SHP77 (cell line): ENCODE measurements at places on chromosomes 5 and 9.

DNA sequence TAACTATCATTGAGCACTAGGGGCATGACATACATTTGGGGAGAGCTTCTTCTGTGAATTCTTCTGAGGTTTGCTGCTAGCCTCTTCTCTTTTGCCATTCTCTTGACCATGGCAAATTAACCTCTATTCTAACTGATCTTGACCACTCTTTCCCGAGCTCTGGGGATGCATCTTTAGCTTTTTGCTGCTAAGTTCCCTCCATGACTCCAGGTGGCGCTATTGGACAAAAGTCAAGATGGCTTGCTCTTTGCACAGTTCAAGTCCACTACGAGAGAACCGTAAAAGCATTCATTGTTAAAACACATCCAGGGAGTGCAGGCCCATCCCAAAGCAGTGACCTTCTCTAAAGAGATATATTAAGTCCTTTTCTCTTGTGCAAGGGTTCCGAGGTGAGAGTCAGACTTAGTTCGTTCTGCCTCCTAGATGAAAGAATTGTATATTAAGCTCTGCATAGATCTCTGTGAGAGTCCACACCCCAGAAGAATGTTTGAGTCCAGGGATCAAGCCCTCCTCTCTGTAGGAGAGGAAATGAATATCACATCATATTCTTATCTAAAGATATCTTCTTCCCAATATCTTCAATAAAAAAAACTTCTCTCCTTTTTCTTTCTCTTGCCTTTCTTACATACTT lies 1152.9 kb upstream of the CDH6 start:
- peak; percentile 93 for DNase-seq

- no peak for DNase-seq
These were observed 110.3 kb upstream of the IQGAP2 start for GRCh38 chr5:76292620-76293322.

DNA sequence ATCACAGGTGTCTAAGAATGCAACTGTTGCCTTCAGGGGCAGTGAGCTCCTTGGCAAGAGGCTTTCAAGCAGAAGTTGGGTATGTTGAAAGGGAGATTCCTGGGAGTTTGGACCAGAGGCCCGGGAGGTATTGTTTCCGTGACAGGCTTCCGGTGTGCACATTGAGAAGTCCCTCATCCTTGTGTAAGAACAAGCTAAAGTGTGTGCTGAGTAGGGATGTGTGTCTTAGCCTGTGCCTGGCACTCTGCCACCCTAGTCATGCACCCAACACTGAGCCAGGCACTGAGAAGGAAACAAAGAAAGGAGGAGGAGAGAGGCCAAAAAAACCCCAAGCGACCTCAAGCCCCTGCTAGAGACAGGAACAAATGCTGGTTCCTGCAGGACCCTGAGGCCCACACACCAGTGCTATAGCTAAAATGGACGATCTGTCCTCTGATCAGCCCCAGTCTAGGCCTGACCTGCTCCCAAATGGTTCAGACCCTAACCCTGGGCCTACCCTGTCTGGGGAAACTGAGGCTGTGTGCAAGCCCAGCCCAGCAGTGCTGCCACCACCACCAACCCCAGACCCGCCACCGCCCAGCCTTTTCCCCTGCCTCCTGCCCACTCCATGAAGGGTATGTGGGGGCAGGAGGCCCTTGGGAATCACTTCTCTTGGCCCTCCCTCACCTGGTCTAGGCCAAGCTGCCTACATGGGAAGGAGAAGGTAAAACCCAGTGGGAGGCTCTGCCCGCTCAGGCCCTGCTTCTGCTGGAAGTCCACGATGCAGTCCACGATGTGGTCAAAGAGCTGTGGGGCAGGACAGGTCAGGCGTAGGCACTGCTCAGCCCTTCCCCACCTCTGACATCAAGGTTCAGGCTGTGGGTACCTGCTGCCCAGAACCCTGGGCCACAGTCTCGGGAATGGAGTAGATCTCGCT lies 12.6 kb downstream of the HK3 start:
- no peak for DNase-seq

DNA sequence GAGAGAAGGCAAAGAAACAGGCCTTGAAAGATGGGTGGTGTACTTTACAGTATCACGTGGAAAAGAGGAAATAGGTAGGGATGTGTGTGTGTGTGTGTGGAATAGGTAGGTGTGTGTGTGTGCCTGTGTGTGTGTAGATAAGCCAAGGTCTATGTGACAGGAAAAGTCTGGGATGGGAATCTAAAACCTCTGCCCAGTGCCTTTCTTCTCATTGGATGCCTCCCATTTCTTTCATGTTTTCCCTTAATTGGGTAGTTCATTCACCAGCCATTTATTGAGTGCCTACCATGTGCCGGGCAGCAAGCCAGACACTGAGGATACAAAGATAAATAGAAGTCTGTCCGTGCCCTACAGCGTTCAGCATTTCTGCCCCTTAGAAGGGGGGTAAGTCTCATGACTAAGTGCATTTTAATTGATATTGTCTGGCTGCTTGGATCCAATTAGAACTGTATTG lies 1.0 kb downstream of the URM1 start:
- peak; percentile 4 for DNase-seq

DNA sequence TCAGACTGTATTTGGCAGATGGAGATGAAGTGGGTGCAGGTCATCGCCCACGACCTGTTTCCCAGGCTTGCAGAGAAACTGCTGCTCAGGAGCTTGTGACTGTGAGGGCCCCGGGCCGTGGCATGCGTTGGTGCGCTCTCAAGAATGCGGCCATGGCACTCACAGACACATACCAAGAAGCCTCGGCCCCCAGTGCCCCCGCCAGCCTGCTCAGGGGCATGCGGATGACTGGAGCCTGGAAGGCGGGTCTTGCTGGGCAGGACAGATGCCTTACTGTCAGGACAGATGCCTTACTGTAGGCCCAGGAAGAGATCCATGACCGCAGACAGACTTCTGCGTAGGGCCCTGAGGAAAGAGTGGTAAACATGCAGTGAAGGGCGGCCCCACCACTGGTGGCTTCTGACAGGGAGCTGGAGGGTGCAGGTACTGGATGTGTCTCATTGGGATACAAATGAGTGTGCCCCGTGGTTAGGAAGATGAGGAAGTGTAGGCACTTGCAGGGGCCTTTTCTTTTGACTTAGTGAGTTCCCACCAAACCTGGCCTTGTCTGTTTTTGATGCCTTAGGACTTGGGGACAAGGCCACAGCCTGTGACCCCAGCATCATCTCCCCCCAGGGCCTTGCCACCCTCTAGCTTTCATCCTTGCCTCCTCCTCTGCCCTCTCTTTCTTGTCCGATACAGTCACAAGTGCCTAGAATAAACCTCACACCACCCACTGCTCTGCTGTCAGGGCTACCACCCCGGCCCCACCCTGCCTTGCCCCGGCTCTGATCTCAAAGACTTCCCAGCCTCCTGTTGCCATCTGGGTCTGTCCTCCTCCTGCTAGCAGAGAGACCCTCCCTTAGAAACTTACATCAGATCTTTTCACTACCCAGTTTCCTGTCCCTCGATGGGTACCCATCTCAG lies 68.8 kb upstream of the ABL1 start:
- DNase-seq, result no peak

GRCh38 chr5:91077623-91078022 lies 305.5 kb downstream of the ARRDC3 start:
- DNase-seq, result no peak

GRCh38 chr5:133032852-133033742 lies 6.7 kb upstream of the ZCCHC10 start:
- DNase-seq, result no peak

DNA sequence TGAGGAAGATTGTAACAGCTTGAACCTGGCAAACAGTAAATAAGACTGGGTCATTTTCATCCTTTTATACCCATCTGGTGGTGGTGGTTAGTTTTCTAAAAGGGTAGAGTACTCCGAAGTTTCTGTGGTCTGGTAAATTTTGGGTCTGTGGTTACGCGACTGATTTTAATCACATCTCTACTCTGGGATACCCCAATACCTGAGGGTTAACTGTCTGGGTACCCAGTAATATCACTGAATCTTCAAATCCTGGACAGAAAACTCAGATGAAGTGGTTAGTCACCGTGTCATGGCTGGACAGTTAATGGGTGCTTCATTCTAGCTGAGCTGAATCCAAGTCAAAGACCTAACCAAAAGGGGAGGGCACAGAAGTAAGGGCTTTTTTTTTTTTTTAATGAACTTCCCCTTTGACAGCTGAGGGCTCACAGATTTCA lies 474.2 kb downstream of the GADD45G start:
- no peak for DNase-seq

DNA sequence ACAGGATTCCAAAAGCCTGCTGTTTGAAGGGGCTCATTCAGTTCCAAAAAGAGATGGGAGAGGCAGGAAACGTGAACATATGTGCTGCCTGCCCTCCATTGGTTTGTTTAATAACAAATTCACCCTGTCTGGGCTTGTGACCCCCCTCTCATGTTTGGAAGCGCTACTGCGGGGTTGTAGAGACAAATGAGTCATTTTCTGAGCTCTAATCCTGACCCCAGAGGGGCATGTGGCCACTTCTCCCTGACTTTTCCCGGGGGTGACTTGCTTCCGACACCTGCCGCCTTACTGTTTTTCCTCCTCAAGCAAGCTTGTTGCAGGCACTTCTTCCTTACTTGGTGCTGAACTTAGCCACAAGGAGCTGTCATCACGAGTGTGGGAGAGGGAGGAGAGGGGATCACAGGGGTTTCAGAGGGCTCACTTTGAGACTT lies 75.9 kb downstream of the LMNB1 start:
- no peak for DNase-seq

- DNase-seq, result no peak
These were observed 8.8 kb upstream of the TENT4A start for GRCh38 chr5:6704361-6704851.
